ENCODE measurements at places on chromosomes 16 and 17.

- DNase-seq: no peak
Measured at GRCh38 chr16:71524566-71525553, 1.4 kb upstream of the CHST4 start.

DNA sequence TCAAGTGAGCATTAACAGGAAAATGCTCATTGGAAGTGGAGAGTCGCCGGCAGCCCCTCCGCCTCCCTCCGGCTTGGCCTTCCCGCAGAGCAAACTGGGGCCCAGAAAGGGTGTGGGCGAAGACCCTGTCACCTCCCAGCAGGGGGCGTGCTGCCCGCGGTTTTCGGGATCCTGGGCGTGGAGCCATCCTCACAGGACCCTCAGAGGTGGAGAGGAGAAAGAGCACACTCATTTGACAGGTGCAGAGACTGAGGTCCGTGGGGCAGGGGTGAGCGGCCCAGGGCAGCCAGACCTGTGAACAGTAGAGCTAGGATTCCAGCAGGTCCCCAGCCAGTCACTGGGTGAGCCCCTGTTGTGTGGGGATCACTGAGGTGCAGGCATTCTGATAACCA lies 1002.9 kb downstream of the KCNJ18 start:
- DNase-seq: no peak

- DNase-seq: no peak
Measured at GRCh38 chr16:13307851-13308250, 406.5 kb downstream of the SHISA9 start.

GRCh38 chr16:22030087-22030812 lies 22.3 kb downstream of the MOSMO start:
- DNase-seq: no peak

- DNase-seq: no peak
Measured at GRCh38 chr17:17130077-17130844, 75.9 kb downstream of the PLD6 start.

DNA sequence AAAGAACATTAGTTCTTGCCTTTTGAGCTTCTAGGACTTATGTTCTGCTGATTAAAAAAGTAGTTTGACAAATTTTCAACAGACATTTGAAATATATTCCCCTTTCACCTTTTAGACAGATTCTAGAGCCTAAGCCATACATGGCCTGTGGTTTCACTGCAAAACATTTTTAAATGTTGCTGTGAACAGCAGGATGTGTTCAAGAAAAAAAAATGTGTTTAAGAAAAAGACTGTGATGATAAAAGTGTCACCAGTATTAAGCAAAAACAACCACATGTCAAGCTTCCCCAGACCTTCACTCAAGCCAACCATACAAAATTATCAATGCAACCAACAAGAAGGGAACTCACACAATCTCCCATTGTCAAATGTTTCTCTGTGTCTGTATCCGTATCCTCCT lies 103.5 kb downstream of the SYCE1L start:
- DNase-seq: no peak

DNA sequence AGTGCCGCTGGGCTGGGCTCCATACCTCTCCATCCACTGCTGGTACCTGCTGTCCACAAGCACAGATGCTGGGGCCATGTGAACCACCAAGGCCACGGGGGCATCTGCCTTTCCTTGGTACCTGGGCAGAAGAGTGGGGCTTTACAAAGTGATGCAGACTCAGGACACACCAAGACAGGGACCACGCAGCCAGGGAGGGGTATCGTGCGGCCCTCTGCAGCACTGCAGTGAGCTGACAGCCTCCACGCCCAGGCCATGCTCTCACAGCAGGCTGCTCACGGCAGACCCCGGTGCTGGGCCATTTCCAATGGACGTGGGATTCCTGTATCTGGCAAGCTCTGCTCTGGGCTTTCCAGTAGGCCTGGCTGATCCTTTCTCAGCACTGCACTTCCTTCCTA lies 14.4 kb downstream of the ELAC2 start:
- DNase-seq: no peak

DNA sequence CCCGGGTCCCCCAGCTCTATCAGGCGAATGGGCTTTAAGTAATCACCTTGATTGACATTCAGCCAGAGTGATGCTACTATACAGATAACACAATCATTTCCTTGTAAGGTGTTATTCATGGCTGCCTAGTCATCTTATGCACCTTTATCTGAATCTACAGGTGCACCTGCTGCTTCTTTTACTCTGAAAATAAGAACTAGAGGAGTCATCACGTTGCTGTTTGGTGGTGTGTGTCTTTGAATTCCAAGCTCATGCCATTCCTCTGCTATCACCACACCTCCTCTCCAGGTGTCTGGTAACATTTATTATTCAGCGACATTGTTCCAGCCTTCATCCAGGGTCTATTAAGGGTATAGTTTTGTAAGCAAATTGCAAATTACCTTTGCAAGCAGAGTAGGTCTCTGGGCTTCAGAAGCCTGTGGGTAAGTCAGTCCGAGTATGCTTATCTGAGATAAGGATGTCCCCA lies 51.9 kb downstream of the NOS2 start:
- no peak for DNase-seq

- DNase-seq: peak; percentile 42
Measured at GRCh38 chr17:16463358-16464302, 28.4 kb downstream of the LRRC75A start.

- DNase-seq: peak; percentile 12
Measured at GRCh38 chr17:67525239-67526135, 148.4 kb downstream of the PITPNC1 start.

- no peak for DNase-seq
Measured at GRCh38 chr16:66254751-66255150, 111.7 kb upstream of the CDH5 start.

GRCh38 chr17:78001182-78001581 lies 42.7 kb downstream of the TNRC6C start:
- DNase-seq: no peak

DNA sequence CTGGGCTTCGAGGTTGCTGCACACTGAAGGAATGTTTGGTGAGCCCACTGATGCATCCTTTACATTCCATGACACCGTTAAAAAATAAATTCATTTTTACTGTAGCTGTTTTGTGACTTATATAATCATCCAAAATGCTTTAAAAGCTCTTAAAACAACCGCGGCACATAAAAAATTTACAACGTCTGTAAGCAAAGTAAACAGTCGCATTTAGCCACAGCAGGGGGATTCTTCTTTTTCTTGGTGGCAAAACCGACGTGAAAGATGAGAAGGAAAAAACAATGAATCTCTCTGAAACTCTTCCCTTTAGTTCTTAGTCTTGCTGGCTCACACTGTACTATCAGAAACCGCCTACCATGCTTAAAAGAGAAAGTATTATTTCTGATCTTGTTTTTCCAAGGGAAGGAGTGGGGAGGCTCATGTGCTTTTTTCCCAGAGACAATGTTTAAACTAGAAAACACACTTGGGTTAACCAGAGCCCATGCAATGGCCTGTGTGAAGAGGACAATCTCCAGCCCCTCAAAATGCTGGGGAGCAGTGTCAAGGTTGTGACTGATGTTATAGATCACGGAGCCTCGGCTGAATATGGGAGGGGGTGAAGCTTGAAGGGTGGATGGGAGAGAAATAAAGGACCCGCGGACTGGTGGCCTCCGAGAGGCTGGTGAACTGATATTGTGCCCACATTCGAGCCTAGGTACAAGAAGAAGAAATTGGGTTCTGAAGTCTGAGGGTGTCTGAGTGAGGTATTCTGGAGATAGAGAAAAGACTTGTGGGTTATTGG lies 91.1 kb downstream of the IRF8 start:
- no peak for DNase-seq

GRCh38 chr16:48971571-48972077 lies 310.0 kb downstream of the CBLN1 start:
- no peak for DNase-seq

DNA sequence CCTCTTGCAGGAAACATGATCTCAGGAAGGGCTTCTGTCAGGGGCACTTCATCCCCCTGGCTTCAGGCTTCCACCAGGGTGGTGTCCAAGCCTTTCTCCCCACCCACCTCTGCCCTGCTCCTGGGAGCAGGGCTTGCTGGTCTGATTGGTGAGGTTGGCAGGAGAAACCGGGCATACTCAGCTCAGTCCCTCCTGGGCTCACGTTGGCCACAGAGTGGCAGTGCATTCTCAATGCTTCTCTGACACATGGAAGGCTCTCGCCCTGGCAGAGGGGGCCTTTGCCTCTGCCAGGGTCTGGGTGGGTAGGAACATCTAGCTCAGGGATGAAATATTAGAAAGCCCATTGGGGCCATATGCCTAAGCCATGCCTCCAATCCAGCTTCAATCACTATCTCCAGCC lies 142.8 kb downstream of the AXIN2 start:
- DNase-seq: peak; percentile 7

GRCh38 chr17:39729280-39729851 lies 966 bp downstream of the MIEN1 start:
- DNase-seq: no peak

DNA sequence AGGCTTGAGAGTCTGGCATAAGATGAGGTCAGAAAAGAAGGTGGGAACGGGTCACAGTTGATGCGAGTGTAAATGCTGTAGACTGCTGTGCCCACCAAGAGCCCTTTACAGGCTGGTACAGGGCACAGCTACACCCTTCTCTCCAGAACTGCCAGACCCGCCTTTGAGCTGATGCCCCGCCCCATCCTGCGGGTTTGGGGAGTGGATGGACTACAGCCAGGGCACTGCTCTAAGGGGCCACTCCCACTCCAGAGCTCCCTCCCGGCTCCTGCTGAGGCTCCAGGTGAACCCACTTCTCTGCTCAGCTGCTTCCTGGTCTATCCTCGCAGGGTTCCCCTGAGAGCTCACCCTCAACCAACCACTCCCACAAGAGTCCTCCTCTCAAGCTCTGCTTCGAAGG lies 12.3 kb downstream of the MEIOB start:
- no peak for DNase-seq

- no peak for DNase-seq
Measured at GRCh38 chr17:83182620-83183101, 103.3 kb downstream of the METRNL start.

DNA sequence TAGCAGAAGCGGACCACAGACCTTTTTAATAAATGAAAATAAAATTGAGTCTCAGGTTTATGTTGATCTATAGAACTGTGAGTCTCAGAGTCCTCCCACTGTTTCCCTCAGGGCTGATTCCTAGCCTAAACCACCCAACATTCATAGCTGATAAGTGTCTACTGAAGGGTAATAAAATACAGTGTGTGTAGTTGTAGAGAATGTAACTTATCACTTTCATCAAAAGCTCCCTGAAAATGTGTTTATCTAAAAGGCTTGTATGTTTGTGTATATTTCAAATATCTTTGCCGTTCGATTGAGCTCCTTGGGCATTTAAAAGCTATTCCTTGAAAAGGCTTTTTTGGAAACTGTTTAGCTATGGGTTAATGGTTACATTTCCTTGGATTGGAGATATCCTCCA lies 740.3 kb upstream of the SOX9 start:
- no peak for DNase-seq

DNA sequence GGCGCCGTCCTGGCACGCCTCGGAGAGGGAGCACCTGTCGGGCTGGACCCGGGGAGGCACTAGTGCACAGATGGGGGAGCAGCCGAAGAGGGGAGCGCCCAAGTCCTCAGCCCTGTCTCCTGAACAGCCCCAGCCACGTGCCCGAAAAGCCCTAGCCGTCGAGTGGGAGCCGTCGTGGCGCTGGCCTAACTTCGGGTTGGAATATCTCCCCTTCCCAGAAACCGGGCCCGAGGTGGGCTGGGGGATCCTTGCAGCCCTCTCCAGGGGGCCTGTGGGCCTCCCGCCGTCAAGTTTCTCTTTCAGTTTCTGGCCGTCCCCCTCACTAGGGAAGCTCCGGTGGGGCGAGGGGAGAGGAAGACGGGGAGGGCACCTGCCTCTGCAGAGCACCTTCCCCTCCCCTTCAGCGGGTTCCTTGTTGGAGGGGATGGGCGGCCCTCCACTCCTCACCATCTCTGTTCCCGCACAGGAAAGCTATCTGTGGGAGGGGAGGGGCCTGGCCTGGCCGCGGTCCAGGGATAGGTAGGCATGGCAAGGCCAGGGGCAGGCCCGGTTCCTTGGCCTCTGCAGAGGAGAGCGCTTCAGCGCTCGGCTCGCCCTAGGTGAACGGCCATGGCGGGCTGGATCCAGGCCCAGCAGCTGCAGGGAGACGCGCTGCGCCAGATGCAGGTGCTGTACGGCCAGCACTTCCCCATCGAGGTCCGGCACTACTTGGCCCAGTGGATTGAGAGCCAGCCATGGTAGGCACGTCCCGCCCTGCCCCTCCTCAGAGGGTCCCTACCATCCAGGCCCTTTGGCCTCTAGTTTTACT lies 709 bp downstream of the STAT5A start:
- DNase-seq: no peak

- no peak for DNase-seq
Measured at GRCh38 chr16:46822270-46822669, 8.7 kb downstream of the C16orf87 start.

GRCh38 chr17:66443606-66444005 lies 141.2 kb downstream of the PRKCA start:
- DNase-seq: no peak

DNA sequence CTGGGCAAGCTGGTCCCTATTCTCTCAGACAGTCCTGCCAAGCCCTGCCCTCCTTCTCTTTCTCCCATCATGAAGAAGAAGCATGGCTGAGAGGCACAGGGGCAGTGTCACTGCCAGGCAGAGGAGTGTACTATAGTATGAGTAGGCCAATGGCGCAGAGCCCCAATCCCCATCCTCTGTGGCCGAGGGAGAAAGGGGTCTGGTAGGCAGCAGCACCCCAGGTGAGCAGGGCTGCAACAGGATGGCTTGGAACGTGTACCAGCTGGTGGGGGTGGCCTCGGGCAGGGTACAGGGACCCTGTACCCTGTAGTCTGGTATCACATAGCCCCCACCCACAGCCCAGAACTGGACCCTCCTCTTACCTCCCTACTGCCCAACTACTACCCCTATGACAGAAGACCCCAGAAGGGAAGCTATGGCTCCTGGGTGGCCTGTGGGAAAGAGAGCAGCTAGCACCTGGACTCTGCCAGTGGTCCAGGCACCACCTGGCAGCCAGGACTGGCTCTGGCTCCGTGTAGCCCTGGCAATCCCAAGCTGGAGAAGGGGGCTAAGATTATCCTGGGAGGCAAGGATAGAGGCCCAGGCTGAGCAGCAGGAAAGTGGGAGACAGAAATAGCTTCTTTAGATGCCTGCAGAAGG lies 4.4 kb downstream of the SMARCD2 start:
- DNase-seq: no peak

GRCh38 chr16:85735225-85735635 lies 15.7 kb downstream of the C16orf74 start:
- no peak for DNase-seq

GRCh38 chr16:4081047-4081446 lies 35.2 kb downstream of the ADCY9 start:
- DNase-seq: no peak

GRCh38 chr17:653724-654123 lies 60.9 kb downstream of the VPS53 start:
- no peak for DNase-seq

GRCh38 chr17:10775058-10775457 lies 28.8 kb downstream of the TMEM238L start:
- no peak for DNase-seq

Data from NCI-H1092 (cell line).